Dermis microvascular lymphatic vessel endothelial cell (primary cell): ENCODE measurements at places on chromosomes 12 and 14. TPM values are rescaled to one million over a fixed set of nuclear protein-coding genes. Genes with fewer than 3 reads are reported as not detected.

PPFIBP1 gene
- total RNA-seq, result 439 and 732 TPM in 2 replicates

TRHDE gene
- under 0.01 TPM in 2 replicates for total RNA-seq

PSMC1 gene
- 75.9 and 84.2 TPM in 2 replicates for total RNA-seq

NPAS3 gene
- total RNA-seq, result 0.13 TPM in 2 replicates

CFAP54 gene
- total RNA-seq, result 6.2 and 9.2 TPM in 2 replicates

NEDD1 gene
- total RNA-seq, result 21.3 and 22.3 TPM in 2 replicates

TSHR gene
- total RNA-seq, result not detected in 2 replicates

PTPRQ gene
- not detected in 2 replicates for total RNA-seq

DNA sequence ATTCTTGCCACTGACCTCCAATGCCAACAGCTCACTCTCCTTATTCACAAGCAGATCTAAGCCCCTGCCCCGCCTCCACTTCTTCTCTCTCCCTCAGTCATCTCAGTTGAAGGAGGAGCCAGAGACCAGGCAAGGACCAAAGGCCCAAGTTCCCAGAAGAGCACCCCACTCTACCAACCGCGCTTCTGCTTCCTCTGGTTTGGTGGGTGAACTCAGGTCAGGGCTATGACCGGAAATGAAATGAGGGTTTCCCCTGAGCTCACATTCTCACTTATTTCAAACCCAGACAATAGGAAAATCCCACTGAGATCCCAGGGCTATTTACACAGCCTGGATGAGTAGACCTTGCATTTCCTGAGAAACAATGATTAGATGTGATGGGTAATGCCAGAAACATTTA is 9.9 kb downstream of the DPF3 start:
- peak; percentile 95 for DNase-seq

DNA sequence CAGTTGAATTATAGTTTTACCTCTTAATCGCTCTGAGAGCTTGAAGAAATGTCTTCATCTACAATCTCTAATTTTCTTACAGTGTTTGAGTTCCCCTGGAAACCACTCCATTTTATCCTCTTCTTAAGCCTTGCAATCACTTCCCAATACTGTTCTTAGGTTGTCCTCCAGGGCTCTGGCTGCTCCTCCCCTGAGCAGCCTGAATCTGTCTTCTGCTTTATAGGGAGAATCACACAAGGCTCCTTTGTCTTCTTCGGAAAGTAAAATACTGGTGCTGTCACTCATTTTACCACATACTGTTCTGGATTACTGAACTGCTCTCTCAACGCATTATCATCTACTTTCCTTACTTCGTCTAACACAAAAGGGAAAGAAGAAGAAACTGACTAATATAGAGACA is 133.7 kb downstream of the MDGA2 start:
- no peak for DNase-seq

- DNase-seq, result peak; percentile 77
Measured at GRCh38 chr12:13049816-13050215, 5.6 kb downstream of the FAM234B start.

- no peak for DNase-seq
Measured at GRCh38 chr12:125225641-125226040, 160.4 kb downstream of the AACS start.

DNA sequence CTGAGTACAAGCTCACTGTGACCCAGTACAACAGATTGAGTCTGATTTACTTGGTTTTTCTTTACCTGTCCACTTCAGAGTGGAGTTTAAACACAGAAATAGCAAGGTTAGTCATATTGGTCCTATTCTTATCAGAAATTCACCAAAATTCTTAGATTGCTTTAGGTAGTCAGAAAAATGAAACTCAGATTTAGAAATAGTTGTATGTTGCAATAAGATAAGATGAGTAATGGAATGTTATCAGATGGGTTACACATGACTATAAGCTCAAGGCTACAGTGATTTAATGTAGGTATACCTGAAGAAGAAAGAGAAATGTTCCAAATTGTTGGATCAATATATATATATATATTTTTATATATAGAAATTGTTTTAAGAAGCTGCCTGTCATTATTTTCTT is 524.1 kb downstream of the LRFN5 start:
- DNase-seq, result no peak

- no peak for DNase-seq
Measured at GRCh38 chr12:116537101-116537904, 21.9 kb upstream of the MAP1LC3B2 start.

DNA sequence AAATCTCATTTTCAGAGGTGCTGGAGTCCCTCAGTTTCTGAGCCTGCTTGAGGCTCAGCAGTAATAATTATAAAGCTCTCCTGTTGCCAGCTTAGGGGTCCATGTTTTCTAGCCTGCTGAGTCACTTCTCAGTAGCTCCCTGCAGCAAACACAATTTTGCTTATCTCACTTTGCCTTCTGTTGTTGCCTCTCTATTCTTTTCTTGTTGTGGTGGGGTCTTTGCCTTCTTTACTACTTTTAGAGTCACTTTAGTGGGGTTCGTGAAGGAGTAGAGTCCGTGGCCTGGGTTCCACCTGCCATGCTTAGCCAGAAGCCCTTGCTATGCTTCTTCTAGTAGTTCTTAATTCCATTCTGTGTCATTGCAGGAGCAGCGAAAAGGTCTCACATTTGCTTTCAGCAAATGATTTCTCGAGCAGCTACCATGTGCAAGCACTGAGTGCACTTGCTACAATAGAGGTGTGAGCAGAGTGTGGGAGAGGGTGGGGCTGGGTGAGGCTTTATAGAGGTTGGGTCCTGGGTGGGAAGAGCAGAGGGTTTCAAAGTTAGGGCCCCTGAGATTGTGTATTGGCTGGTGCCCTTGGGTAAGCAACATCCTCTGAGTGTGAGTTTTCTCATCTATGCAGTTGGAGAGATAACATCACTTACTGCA is 114.3 kb downstream of the ADCK1 start:
- DNase-seq, result no peak
